ENCODE measurements at places on chromosomes 13 and 19. TPM values are rescaled to one million over a fixed set of nuclear protein-coding genes. Genes with fewer than 3 reads are reported as not detected.

Gene ZNF888
- 6.6 TPM for total RNA-seq

Gene C19orf73
- total RNA-seq = 0.89 TPM

Gene ZNF90
- total RNA-seq = 1.2 TPM

Gene CRX
- total RNA-seq = not detected

Gene ACP7
- total RNA-seq = under 0.01 TPM

Gene IFNL1
- not detected for total RNA-seq

Gene TMEM59L
- total RNA-seq = 1.3 TPM

Gene WDR87
- total RNA-seq = not detected

Gene SSC5D
- total RNA-seq = 13.7 TPM

Gene SIGLEC11
- not detected for total RNA-seq

Gene PRR19
- 0.37 TPM for total RNA-seq

Gene HAUS5
- 5.6 TPM for total RNA-seq

Gene RINL
- 1.2 TPM for total RNA-seq

Data from smooth muscle cell of the umbilical artery (primary cell).